ENCODE measurements at places on chromosomes 11 and 22.

- no peak for DNase-seq
Measured at GRCh38 chr11:116396331-116396730, 376.5 kb downstream of the BUD13 start.

DNA sequence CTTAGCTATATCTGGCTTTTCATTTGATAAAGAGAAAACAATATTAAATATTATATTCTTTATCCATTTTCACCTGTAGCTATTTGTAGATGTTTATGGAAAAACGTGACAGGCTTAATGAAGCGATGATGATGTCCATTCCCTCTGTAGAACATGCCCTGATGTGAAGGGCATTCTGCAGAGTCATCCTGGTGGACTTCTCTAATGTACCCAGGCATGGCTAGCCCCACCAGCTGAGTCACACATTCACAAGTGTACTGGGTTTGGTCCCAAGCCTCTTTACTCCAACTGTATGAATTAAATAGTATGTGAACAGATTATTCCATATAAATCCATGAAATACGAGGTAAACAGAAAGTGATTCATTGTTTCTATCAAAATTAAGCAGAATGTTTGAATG, 139.3 kb downstream of the CADM1 start:
- DNase-seq = no peak

DNA sequence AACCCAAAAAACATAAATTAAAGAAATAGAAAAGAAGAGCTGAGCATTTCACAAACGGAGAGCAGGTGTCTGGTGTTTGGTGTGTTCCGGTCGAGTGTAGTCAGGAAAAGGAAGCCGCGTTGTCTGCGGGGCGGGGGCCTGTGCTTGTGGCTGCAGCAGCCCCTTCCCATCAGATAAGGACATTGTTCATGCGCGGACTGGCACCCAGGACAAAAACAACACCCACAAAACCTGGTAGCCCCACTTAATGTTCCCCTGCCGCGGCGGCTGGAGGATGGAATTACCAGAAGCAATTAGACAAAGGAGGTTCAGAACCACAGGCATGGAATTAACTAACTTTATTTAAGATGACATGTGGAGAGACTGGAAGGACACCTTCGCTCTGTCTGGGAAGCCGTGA, 29.9 kb downstream of the KRTAP5-5 start:
- no peak for DNase-seq

DNA sequence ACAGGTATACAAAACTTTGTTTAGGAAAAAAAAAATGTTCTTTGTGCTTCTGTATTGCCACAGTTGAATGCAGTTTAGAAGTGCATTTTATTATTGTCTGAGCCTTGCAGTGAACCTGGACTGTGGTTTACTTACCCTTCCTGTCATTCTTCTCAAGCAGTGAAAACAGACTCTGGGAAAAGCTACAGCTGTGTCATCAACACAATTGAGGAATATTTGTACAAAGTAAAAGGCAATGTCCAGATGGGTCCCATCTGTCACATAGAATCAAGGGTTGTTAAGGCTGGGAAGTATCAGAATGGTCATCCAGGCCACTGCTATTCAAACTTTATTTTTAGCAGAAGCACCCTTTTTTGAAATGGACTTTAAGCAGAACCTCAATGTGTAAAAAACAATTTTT, 73.3 kb downstream of the TRIM44 start:
- no peak for DNase-seq

DNA sequence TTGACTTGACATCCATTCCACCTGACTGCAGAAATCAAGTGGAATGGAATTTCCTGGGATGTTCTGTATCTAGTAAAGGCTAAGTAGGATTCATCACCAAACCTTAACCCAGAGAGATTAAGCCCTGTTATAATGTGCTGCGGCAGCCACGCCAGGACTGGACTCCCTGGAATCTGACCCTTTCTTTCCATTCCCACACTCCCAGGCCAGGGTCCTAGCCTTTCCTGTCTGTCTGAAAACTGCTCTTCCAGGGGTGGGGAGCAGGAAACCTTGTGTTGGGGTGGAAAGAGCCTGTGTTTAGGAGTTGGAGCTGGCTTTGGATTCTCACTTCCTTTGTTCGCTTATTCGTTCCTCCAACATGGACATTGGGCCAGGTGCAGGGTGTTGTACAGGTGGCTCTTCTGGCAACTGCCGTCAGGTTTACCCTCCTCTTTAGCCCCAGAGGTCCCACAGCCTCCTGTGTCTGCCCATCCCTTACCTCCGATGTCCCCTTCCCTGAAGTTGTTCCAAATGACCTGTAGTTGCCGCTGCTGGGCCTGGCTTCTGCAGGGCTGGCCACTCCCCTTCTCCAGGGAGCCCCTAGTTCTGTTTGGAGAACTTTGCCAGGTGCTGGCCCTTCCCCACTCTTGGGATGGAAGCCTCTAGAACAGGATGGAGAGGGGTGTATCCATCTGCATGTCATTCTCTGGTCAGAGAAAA, 20.5 kb upstream of the PARVB start:
- no peak for DNase-seq

DNA sequence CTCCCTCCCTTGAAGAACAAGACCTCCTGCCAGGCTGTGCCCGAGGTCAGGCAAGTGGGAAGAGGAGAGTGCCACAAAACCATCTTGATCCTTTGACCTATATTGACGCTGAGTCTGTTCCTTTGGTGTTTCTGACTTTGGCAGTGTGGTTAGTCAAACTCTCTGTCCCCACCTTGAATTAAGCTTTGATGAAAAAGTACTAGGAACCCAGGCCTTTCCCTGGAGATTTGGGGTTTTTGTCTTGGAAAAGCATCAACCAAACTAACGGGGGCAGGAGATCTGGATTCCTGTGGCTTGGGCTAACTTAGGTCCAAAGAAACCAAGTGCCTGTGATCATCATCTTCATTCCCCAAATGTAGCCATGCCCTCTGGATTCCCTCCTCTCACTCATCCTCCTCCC, 40.4 kb downstream of the ARFGAP2 start:
- DNase-seq = no peak

DNA sequence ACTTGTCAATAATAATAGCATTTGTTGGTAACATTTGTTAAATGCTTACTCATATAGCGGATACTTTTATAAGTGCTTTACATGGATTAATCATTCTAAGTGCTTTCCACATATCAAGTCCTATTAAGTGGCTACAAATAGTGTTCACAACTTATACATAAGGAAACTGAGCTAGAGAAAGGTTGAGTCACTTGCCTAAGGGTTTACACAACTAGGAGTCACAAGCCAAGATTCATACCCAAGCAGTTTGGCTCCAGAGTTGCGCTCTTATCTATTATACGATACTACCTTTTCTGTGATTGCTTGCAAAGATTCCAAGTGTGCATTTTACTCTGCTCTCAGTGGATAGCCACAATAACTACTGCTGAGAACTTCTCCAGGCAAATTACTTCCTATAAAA, 215.9 kb upstream of the CCDC90B start:
- DNase-seq = no peak

DNA sequence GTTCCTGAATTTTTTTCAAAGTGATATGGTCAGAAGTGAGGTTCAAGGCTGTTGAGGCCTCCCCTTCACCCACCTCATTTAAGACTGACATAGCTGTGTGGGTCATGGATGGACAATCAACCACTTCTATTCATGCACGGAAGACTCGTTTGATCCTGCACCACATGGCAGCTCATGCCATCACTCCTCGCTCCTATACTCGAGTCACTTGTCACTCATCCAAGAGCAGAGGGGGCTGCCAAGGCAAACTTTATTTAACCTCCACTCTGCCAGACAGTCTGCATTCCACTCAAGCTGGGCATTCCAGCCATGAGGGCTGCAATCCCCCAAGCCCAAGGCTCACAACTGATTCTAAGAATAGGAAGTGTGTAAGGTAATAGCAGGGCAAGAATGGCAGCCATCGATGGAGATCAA, 34.1 kb downstream of the SNX19 start:
- peak; percentile 69 for DNase-seq

DNA sequence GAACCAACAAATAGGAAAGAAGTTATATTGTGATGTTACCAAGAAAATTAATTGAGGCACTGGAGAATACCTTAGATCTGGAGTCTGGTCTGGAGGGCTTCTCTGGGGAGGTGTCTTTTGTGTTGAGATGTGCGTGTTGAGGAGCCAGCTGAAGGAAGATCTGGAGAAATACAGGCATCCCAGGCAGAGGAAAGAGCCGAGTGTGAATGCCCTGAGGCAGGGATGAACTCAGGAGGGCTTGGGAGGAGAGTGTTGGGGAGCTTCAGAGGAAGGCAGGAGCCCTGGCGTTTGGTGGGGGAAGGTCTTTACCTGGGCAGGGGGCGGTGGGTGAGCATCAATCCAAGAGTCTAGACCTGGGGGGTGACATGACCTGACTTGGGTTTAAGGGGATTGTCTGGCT, 13.1 kb downstream of the SYNGR1 start:
- no peak for DNase-seq

DNA sequence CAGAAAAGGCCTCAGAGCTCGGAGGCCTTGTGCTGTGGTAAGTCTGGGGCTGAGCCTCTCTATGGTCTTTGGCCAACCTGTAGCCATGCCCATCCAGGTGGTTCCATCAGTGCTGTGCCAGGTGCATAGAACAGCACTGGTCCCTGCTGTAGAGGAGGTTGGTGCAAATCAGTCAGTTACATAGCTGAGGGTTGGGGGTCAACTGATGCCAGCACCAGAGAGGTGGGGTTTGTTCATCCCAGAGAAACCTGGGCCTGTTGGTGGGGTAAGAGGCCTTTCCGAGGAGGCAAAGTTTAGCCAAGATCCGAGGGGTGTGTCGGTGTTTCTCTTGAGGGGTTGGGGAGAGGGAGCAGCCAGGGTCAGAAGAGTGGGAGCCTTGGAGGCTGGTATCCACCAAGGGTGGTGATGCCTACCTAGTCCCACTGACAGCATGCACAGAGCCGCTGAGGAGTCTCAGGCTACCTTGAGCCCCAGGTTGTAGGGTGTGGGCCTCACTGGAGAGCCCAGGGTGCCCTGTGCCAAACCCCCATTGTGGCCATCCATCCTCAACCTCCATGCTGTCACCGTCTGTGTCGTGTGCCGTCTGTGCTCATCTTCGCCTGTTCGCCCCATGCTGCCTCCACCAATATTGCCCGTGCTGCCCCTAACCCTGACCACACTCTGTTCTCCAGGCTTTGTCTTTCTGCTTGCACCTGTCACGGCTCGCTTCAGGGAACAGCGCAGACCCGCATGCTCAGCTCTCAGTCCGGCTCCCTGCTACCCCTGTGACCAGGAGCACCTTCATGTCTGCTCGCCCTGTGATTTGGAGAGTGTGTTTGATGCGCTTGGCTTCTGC, 78.7 kb upstream of the SUSD2 start:
- no peak for DNase-seq

Measured in retinal pigment epithelial cell (primary cell).